Right hindlimb (tissue), 1 donor: ENCODE measurements at places on chromosomes 1 and 21.

DNA sequence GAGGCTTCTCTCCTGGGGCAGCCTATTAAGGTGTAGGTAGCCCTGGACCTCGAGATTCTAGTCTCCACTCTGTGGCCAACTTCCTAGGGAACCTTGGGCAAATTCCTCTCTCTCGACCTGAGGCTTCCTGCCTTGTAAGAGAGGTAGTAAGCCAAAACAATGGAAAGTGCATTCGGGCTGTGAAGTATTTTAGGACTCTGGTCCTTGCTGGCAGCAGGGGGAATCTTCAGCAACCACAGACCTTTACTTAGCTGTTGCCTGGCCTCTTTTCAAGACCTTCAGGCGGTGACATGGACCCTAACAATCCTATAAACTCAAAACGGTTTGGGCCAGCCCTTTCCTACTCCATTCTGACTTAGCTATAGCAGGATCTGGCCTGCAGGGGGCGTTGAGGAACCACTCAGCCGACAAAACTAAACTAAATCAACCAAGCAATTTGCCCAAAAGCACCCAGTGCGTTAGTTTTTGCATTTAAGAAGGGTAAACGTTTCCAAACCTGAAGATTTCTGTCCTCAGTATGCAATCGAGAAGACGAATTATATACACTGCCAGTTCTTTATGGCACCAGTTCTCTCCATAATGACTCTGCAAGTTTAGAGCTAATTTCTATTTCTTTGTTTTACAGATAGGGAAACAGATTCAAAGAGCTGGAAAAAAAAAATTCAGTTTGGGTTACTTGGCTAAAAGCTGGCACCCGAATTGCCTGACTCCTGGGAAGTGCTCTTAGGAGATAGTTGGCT is 10.9 kb upstream of the SESN2 start:
- DNase-seq, result peak; percentile 81

GRCh38 chr1:200426196-200426595 is 16.4 kb upstream of the ZNF281 start:
- DNase-seq, result no peak

GRCh38 chr1:157090196-157090647 is 9.4 kb downstream of the ETV3L start:
- peak; percentile 89 for DNase-seq

GRCh38 chr1:38889589-38889988 is 8.2 kb upstream of the GJA9 start:
- no peak for DNase-seq

GRCh38 chr1:161374373-161374772 is 6.7 kb upstream of the CFAP126 start:
- DNase-seq, result no peak

DNA sequence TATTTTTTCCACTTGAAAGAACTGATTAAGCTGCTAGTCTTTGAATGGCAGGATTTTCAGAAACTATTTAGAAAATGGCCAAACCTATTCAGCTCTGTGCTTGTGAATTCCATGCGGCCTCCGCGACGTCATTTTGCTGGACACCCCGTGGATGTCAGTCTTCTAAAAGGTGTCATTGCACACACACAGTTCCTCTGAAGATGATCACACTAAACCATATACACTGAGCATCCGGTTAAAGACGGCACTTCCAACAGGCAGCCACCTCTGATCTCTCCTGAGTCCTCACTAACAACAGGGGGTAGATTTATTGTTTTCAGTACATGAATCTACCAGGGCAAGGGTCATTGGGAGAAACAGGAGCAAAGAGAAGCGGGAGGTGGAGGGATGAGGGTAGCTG is 9.1 kb downstream of the CFAP74 start:
- no peak for DNase-seq

- DNase-seq, result no peak
Observed at GRCh38 chr1:118217141-118217838, 32.3 kb upstream of the SPAG17 start.

GRCh38 chr1:232477728-232478127 is 152.2 kb downstream of the SIPA1L2 start:
- peak; percentile 28 for DNase-seq

- DNase-seq, result no peak
Observed at GRCh38 chr1:113515498-113515897, 125.2 kb downstream of the MAGI3 start.

DNA sequence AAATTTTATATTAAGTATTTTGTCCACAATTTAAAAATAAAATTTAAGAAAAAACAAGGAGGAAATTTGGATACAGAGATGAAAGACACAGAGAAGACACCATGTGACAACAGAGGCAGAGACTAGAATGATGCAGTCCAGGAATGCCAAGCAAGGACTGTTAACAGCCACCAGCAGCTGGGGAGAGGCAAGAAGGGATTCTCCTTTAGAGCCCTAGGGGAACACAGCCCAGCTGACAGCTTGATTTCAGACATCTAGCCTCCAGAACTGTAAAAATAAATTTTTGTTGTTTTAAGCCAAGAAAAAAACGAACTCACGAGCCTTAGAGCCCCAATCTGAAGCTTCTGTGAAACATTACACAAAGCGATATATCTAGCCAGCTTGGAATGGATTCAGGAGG is 198.5 kb downstream of the ZNF648 start:
- no peak for DNase-seq

DNA sequence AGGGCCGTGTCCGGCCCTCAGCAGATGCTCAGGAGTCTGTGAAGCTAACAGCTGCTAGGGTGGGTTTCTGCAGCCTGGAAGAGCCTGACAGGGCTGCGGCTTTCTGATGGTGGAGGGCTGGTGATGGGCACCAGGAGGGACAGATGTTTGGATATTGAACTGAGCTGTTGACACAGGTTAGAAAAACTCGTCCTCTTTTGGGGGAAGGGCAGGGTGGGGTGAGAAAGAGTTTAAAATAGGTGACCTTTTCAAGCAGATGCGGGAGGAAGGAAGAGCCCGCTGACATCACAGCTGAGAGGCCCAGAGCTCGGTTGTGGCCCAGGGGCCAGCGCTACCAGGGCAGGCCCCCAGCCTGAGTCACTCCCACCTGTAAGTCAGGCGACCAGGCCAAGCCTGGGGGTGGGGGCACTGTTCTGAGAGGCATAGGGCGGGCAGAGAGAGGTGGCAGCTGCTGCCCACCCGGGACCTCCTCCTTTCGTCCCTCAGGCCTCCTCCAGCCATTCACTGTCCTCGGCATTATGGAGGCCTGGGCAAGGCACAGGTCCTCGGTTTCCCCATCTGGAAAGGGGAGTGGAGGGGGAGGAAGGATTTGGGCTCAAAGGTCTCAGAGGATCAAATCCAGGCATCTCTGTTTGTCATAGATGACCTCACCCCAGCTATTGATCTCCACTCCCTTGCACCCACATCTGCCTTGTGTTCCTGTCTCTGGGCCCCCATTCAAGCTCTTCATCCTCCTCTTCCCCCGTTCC is 32.3 kb upstream of the ID3 start:
- no peak for DNase-seq
